LHCN-M2 (cell line): ENCODE measurements at places on chromosomes 2 and 18. TPM values are rescaled to one million over a fixed set of nuclear protein-coding genes. Genes with fewer than 3 reads are reported as not detected.

TM4SF20 gene
- not detected in 2 replicates for total RNA-seq

GRCh38 chr2:8082840-8083239 is 599.0 kb upstream of the ID2 start:
- DNase-seq = no peak

HS6ST1 gene
- total RNA-seq = 13.6 and 15.6 TPM in 2 replicates

DNA sequence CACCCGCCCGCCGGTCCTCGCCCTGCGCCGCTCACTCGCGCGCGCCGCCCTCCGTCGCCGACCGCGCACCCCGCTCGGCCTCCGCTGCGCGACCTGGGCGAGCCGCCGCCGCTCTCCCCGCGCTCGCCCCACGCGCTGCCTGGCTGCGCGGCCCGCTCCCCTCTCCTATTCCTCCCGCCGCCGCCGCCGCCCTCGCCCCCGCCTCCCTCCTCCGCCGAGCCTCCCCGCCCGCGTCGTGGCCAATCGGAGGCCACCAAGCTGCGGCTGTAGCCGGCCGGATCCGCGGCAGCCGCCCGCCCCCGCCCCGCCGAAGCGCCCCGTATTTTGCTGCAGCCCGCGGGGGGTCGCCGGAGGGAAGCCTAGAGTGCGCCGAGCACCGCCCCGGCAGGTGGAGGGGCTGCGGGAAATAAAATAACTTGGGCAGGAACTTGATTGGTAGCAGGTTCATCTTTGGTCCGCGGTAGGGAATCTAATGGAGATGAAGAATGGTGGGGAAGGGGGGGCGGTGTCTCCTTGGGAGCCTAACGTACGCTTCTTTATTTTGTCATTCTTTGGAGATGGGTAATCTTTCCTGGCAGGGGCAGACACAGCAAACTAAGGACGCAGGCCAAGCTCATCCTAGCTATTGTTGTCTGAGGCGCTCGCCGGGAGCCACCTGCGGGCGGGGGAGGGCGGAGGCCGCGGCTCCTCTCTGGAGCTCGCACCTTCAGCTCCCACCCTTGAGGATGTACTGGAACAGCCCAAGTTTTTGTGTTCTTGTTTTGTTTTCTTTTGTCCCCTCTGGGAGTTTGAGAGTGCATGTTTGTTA is 1.1 kb upstream of the CDH2 start:
- peak; percentile 45 for DNase-seq

DNA sequence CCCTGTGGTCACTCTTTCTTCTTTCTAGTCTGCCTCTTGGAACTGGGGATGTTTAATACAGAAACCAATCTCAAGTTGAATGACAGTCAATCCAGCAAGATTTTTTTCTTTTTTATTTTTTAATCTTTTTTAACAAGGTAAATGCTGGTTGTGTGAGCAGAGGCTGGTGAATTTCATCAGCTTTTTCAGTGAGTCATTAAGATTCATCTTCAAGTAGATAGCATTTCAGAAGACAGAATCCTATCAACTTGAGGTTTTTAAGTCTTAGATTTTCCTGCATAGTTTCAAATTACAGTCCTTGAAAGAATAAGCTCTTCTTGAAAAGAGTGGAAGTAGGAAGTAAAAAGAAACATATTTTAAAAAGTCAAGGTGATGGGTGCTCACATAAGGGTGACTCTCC is 12.4 kb downstream of the SLC8A1 start:
- peak; percentile 44 for DNase-seq

OSGEPL1 gene
- total RNA-seq = 11.4 and 13.3 TPM in 2 replicates

C2orf15 gene
- total RNA-seq = not detected in 2 replicates
